ENCODE measurements at places on chromosomes 16 and 17.

- DNase-seq = peak; percentile 59
Observed at GRCh38 chr17:4566785-4567184, 6.4 kb upstream of the GGT6 start.

DNA sequence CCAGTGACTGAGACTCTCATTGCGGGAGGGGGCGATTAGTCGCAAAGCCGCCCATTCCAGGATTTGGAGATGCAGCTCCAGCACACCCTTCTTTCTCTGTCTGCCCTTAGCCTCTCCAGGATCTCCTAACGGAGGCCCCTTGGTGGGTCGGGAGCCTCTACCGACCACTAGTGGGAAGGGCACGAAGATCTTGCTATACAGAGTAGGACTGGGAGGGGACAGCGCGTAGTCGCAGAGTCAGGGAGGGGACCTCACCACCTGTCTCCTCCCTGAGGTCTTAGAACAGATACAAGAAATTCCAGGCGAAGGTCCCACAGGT lies 588 bp upstream of the SMTNL2 start:
- DNase-seq = peak; percentile 73

DNA sequence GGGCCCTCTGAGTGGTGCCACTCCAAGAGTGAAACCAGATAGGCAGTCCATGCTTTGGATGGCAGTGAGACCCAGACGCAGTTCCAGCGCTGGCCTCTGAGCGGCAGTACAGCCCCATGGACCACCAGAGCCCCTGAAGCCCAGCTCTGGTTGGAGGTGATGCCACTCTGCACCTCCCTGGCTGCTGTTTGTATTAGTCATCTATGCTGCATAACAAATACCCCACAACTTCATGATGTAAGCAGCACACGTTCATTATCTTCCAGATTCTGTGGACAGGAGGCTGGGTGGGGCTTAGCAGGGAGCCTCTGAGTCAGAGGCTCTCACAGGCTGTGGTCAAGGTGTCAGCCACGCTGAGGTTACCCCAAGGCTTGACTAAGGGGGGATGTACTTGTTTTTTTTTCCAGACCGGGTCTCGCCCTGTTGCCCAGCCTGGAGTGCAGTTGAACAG lies 5.1 kb upstream of the NME4 start:
- DNase-seq = peak; percentile 43

- DNase-seq = no peak
Observed at GRCh38 chr16:86010680-86011141, 111.7 kb downstream of the IRF8 start.

DNA sequence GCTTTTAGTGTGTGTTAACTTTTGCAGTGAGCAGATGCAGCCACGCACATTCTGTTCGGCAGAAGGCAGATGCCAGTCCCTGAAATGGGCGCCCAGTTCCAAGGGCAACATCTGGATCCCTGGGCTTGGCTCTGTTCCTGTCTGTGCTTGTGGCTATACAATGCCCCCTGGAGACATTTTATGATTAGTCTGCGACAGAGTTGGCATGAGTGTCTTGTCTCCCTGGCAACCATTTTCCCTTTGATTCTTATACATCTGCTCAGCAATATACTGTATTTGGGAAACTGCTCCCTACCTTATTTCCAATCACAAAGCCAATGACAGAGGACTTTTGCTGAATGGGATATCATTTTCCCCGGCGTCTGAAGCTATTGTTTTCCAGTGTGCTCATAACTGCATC lies 1629.5 kb upstream of the GOT2 start:
- no peak for DNase-seq

DNA sequence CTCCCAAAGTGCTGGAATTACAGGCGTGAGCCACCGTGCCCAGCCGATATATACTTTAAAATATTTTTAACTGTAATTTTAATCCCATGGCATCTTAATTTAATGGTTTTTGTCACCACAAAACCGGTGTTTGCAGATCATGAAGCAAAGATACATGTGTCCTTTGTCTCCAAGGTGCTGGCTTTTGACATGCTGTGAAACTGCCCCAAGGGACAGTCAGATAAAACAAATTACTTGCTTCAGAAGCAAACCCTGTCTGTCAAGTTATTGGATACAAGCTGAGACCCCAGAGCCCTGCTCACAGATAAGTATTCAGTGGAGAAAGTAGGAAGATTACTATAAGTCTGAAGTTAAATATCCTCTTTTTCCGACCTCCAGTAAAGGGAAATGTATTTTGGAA lies 39.8 kb downstream of the ARL4D start:
- no peak for DNase-seq

DNA sequence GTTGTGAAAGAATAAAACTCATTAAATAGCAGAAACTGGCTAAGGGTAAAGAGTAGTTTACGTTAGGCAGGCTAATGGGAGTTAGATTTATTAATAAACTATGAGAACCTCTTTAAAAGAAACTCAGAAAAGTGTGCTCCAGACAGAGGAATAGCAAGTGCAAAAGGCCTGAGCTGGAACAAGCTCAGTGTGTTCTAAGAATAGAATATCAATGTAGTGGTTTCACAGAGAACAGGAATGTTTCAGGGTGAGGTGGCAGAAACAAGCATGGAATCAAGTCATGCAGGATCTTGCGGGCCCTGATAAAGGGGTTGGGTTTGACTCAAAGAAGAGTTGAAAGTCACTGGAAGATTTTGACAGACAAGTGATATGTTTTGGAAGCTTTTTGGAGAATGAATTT lies 164.0 kb upstream of the HS3ST3A1 start:
- no peak for DNase-seq

DNA sequence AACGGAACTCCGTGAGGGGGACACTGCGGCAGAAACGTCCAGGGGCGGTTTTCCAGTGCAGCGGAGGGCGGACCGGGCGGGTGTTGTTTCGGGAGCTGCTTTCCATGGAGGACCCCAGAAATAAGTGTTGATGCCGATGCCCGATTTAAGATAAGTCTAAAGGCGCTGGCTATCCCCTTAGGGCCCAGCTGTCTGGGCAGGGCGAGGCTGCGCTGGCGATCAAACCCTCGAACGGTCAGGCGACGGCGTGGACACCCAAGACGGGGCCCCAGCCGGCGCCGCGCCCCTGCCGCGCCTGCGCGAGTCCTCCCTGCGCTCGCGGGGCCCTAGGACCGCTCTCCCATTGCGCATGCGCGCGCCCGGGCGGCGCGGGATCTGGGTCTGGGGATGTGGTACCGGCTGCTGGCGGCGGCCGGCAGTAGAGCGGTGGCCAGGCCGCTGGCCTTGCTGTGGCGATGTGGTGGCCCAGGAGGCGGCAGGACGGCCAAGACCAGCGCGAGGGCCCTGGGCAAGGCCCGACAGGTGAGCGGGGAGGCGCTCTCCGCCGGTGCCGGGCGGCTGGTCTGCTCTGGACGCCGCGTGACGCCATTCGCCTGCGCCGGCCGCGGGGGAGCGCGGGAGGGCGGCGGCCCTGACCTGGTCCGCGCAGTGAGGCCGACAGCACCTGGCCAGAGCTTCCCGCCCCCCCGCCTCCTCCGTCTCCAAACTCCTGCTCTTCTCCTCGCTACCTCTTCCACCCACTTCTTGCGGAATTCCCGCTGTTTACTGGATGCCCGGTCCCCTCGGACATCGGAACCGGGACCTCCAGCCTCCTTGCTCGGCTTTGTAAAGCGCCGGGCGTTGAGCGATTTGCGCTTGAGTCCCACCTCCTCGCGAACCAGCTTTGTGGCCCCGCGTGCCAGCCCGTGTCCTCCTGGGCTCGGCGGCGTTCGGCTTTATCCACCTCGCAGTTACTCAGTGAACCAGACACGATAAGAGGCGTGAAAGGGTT lies 24.0 kb downstream of the DEF8 start:
- DNase-seq = peak; percentile 100

GRCh38 chr17:77248216-77249114 lies 107.7 kb downstream of the SEC14L1 start:
- no peak for DNase-seq

GRCh38 chr17:7176841-7177190 lies 2.4 kb downstream of the ASGR1 start:
- DNase-seq = no peak

DNA sequence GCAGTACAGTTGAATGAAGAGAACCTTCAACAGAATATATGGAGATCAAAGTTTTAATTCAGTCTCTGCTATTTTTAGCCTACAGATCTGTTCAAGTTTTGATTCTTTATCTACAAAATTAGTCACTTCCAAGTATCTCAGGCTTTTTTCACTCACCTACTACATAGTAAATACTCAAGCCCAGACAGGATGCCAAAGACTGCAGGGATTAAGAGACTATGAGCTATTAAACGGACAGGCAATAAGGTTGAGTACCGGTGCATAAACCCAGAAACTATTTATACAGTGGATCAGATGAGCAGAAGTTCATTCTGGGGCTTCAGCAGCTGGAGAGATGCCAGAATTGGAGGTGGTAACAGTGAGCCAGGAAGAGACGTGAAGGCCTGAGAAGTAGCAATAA lies 18.7 kb upstream of the OR3A1 start:
- DNase-seq = no peak

DNA sequence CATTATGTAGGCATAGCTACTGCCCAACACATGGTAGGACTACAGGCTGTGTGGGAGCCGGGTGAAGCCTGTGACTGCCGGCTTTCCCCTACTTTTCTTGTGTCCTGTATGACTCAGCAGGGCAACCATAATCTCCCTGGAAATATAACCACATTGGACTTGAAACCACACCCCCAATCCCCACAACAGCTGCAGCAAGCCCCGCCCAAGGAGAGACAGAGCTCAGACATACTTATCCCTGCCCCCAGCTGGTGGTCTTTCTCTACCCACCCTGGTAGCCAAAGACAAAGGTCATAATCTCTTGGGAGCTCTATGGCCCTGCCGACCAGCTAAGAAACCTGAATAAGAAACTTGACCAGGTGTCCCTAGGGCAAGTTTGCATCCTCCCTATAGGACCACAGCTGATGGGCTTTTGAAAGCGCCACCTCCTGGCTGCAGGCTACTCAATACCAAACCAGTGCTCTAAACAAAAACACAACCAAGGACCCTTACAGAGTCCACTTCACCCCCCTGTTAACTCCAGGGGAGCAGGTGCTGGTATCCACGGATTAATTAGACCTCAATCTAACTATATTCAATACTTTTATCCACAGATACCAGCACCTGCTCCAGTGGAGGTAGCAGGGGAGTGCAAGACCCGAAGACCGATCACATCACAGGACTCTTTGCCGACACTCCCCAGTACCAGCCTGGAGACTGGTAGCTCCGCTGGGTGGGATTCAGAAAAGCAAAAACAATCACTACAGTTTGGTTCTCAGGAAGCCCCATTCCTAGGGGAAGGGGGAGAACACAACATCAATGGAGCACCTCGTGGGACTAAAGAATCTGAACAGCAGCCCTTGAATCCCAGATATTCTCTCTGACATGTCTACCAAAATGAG lies 91.2 kb downstream of the IRX5 start:
- DNase-seq = peak; percentile 66

DNA sequence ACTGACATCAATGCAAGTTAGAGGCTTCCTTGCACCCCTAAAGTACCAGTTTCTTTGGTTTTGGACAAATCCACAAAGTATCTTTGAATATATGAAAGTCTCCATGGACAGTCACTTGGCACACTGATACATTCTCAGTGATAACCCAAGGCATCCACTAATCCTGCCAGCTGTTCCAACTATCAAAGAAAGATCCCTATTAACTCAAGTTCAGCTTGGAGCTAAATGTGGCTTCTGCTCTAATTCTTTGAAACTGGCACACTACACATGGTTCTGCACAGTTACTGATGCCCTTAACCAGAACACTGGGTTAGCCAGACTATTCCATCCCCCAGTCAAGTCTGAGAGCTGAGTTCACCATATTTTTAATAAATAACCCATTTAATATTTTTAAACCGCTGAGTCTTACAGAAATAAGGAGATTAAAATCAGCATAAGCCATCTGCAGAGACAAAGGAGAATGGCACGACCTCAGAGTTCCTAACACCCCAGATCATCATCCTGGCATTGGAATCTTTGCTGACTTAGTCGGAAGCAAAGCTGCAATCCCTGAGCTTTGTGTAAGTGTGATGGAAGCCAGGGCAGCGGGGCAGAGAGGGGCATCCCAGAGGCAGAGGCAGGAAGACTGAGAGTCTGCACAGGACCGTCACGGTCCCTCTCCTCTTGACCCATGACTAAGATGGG lies 6.3 kb downstream of the CACNG1 start:
- no peak for DNase-seq

DNA sequence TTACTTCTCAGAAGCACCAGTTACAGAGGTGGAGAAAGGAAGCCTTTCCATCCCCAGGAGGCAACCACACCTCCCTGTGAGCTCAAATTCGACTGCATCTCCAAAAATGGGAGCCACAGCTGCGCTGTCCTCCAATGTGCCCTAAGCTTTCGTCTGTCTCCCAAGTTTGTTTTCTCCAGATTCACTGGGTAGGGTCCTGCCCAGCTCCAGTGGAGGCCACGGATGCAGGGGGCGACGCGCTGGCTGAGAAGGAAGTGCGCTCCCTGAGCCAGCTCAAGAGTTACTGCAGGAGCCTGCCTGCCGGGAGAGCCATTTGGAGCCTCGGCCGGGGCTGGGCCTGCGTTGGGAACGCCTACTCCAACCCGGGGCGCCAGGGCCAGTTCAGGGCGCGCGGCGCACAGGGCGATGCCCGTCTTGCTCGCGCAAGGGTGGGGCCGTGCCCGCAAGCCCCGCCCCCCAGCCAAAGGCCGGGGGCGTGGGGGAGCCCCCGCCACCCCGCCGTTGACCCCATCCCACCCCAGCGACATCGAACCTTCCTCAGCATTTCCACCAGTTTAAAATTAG lies 19.5 kb downstream of the SIAH1 start:
- DNase-seq = peak; percentile 80

GRCh38 chr17:37718324-37719048 lies 26.4 kb downstream of the HNF1B start:
- DNase-seq = no peak

DNA sequence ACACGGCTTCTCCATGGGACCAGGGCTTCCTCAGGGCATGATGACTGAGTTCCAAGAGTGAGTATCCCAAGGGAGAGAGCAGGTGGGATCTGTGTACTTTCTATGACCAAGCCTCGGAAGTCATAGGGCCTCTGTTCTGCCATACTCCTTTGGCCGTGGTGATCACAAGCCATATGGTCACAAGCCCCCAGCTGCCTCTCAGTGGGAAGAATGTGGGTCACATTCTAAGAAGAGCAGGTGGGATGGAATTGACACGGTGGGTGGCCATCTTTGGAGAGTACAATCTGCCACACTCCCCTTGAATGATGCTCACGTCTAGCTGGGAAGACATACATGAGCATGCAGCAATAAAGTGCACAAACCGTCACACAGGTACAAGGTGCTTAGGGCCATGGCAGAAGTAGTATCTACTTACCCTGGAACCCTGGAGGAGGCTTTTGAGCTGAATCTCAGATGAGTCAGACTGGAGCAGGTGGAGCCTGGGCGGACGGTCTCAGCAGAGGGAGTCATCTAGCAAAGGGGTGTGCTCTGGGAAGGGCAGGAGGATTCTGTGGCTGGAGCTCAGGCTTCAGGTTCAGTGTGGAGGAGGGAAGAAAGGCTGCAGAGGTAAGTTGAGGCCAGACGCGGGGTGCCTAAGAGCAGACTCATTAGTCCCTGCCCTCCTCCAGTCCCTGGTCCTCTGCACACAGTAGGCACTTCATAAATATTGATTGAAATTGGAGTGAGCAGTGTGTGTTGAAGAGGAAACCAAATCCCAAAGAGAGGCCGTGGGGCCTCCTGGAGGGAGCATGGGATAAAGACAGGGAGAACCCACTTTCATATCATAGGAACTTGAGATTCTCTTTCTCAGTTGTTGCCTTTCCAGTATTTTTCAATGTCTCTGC lies 26.6 kb downstream of the GOSR2 start:
- peak; percentile 20 for DNase-seq
